ENCODE measurements at places on chromosomes 11 and 22.

- DNase-seq: no peak
Observed at GRCh38 chr11:1228921-1229451, 6.1 kb downstream of the MUC5B start.

GRCh38 chr11:23778971-23779370 is 717.9 kb upstream of the LUZP2 start:
- DNase-seq: no peak

- DNase-seq: no peak
Observed at GRCh38 chr11:16078936-16079335, 277.4 kb downstream of the SOX6 start.

- DNase-seq: no peak
Observed at GRCh38 chr22:24878969-24879368, 67.5 kb downstream of the LHFPL7 start.

GRCh38 chr11:12679471-12679870 is 5.2 kb downstream of the TEAD1 start:
- no peak for DNase-seq

DNA sequence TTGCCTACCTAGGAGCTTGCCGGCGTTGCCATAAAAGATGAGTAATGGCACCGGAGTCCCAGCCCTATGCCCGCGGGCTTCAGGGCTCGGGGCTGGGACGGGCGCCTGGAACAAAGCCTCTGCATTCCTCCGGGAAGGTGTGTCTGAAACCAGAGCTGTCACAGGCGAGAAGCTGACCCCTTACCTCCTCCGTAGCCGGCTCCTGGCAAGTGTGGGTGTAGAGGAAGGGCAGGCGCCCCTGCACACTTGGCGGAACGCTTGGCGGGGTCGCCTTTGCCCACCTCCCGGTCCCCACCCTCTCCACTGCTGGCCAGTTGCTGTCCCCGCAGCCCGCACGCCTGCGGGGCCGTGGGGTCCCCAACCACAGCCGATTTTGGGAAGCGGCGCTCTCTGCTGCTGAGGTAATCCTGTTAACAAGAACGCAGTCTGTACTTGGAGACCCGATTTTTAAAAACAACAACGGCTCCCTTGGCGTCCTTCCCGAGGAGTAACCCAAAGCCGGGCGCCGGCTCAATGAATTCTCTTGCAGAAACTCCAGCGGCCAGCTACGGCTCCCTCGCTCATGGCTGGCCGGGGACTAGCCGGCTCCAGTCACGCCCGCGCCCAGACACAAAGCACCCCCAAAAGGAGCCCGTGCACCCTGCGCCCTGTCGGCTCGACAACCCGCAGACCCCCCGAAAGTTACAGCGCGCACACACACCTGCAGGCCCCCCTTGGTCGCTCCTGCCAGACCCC is 89.2 kb downstream of the PLEKHA7 start:
- no peak for DNase-seq

- DNase-seq: no peak
Observed at GRCh38 chr11:129214710-129215295, 22.7 kb upstream of the ARHGAP32 start.

- no peak for DNase-seq
Observed at GRCh38 chr11:23021287-23021863, 161.1 kb upstream of the CCDC179 start.

DNA sequence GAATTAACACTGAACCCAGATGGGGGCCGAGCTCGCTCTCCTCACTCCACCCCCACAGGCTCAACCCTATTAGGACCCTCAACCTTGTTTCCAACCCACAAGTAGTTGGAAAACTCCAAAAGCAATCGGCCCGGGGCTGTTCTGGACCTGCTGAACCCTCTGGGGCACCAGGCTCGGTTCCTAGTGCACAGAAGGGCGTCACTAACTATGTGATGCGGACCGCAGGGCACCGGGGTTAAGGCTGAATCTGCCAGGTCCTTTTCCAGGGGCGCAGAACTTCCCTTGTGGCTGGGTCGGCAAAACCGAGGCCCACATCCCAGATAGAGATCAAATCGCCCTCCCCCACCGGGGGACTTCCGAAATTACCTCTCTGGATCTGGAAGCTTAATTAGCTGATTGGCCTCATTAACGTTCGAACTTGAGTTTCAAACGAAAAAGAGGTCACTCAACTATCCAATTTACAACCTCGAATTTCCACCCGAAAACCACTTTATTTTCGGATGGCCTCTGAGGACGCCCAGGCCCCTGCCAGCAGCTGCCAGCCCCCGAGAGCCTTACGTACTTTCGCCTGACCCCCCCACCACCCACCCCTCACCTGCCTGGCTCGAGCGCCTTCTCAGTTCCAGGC is 1.7 kb downstream of the SHANK2 start:
- no peak for DNase-seq

DNA sequence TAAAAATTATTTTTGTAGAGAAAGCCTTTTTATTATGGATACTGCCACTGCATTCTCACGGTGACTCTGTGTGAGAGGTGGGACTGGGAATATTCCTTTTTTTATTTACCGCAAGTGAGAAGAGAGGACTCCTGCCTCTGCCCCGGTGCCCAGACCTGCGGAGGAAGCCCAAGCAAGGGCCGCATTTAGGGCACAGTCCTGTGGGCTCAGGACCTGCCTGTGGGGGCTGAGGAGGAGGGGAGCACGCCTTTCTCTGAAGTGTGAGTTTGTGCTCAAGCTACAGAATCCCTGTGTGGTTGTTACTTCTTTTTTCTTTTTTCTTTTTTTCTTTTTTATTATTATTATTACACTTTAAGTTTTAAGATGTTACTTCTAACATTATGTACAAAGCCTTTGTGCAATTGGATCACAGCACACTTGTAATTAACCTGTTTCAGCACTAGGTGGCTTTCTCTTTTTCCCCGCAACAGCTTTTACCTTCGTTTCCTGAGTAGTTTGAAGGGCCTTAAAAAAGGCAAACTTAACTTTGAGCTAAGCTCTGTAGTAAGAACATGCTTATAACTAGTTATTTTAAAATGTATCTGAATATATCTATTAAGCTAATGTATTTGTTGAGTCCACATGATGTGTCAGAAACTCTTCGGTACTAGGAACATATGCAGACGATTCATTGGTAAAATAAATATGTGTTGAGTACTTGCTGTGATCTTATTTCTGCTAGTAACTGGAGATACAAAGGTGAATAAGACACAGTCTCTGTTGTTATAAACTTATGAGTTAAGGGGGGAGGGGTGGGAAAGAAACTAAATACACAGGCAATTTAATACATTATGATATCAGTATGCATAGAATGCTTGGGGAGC is 18.3 kb downstream of the AMOTL1 start:
- no peak for DNase-seq

DNA sequence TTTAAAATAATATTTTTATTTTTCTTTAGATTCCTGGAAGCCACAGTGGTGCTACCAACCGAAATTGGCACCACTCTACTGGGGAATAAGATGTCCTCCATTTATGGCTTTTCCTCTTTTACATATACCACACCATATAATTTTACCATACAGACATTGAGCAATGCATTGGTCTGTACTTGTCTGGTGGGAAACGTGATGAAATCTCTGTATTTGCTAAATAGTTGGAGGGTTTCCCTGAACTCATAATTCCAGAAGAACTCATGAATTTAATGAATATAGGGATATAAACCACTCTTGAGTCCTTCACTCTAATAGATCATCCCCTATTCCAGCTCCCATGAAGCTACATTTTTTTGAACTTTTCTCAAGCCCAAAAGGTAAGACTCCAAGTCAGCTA is 28.0 kb upstream of the MMP13 start:
- no peak for DNase-seq

DNA sequence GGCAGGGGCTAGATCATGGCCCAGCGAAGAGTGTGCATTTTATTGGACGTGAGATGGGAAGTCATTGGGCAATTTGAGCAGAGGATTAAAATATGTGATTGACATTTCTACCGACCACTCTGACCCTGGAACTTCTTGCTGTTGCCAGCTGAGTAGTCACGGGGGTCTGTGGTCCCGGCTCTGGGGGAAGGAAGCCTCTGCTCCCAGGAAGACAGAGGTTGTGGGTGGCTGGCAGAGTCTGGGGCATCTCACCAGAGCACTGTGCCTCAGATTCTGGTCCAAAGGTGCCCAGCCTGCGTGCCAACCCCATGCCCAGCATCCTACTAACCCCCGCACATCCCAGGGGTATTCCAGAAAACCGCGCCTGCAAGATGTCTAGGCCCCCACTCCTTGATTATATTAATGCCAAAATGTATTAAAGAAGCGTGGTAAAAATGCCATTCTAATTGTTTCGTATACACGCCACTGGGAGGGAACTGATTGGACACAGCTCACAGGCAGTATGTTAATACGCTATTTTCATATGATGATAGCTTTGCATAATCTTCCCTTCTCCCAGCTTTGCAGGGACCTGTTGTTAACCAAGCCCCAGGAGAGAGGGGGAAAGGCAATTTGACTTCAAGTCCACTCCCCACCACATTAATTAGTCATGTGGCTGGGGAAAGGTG is 25.3 kb upstream of the LMO1 start:
- no peak for DNase-seq

DNA sequence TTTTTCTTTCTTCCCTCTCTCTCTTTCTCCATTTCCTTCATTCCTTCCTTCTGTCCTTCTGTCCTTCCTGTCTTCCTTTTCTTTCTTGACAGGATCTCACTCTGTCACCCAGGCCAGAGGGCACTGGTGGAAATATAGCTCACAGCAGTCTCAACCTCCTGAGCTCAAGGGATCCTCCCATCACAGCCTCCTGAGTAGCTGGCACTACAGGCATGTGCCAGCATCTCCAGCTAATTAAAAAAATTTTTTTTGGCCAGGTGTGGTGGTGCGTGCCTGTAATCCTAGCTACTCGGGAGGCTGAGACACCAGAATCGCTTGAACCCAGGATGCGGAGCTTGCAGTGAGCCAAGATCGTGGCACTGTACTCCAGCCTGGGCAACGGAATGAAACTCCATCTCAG is 4.8 kb upstream of the DUSP8 start:
- no peak for DNase-seq

GRCh38 chr11:94866936-94867795 is 99.0 kb downstream of the AMOTL1 start:
- DNase-seq: no peak

GRCh38 chr11:47914743-47915142 is 65.6 kb upstream of the PTPRJ start:
- DNase-seq: no peak

GRCh38 chr11:113018913-113019312 is 57.7 kb downstream of the NCAM1 start:
- no peak for DNase-seq

DNA sequence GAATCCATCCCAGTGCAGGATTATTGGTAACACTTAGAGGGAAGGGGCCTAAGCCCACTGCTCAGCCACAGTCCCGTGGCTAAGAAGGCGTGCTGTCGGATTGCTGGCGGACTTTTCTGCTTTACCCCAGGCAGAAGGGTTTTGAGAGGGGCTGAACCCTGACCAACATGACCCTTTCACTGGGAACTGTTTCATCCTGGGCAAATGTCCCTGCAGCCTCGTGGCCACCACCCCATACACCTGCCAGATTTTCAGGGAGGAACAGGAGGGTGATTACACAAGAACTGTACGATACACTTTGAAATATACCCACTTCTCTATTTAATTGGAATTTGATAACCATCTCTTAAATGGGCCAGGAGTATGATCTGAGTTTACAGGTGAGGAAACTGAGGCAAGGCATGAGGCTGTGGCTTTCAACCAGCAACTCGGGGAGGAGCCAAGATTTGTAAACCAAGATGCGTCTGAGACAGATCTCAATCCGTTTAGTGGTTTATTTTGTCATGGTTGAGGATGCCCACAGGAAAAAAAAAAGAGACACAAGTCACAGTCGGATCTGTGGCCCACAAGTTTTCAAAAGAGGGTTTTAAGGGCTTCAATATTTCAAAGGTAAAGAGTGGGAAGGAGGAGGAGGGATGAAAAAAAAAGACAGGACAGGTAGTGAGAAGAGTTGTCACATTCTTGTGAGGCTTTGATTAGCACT is 6.1 kb upstream of the APOL3 start:
- no peak for DNase-seq

DNA sequence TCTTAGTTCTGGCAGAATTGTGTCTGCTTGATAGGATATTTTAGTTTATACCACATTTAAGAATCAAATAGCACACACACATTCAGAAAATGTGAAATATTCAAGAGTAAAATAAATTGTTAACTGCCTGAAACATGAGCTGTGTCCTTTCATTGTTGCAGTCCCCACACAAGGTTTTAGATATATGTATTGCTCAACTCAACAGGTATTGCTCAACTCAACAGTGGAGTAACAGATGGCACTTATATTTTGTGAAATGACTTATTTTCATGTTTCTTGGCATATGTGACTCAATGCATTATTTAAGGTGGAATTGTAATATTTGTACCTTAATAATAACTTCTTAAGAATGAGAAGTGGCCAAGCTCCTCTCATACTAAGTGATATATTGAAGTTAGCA is 760.3 kb downstream of the CNTN5 start:
- no peak for DNase-seq

DNA sequence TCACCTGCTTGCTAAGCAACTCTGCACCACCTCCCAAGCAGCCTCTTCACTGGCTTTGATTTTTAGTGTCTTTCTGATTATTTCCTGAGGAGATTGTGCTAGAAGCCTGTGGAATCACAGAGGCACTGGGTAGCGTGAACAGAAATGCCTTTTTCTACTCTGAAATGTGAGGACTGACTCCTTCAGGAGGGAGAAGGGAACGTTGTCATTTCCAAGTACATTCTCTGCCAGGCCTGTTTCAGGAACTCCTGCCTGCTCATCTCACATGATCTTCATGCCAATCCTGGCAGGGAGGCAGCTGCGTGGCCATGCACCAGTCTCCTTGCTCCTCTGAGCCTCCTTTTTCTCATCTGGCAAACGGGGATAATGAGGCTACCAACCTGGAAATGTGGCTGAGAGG is 49.8 kb upstream of the PRDM11 start:
- no peak for DNase-seq

- peak; percentile 27 for DNase-seq
Observed at GRCh38 chr11:57474017-57474802, 13.9 kb downstream of the RTN4RL2 start.

- no peak for DNase-seq
Observed at GRCh38 chr11:131190446-131190845, 180.0 kb upstream of the NTM start.

DNA sequence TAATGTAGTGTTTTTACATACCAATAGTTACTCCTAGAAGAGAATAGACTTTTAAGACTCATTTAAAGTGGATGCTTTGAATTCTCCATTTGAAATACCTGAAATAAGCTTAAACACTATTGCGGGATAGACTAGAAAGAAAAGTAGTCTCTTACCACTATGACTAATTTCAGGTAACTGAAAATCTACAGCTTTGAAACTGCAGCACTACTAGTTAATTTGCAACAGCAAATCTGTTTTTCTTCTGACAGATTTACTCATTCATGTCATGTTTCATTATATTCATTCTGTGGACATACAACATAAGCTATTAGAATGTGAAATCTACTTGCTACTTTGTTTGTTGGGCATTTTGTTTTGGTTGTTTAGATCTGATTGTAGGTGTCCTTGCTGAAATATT is 153.6 kb downstream of the MAML2 start:
- no peak for DNase-seq
